Activated T-helper 2 cell treated with anti-CD3 and anti-CD28 coated beads, Interferon-gamma antibody, Interleukin-2, Interleukin-4, amounts not matched to agents 10 μg/mL and 5 μg/mL and 100 μg/mL, durations not matched to agents 14 hours and 24 hours and 36 hours (primary cell): ENCODE measurements at places on chromosomes 2 and 18. TPM values are rescaled to one million over a fixed set of nuclear protein-coding genes. Genes with fewer than 3 reads are reported as not detected.

DNA sequence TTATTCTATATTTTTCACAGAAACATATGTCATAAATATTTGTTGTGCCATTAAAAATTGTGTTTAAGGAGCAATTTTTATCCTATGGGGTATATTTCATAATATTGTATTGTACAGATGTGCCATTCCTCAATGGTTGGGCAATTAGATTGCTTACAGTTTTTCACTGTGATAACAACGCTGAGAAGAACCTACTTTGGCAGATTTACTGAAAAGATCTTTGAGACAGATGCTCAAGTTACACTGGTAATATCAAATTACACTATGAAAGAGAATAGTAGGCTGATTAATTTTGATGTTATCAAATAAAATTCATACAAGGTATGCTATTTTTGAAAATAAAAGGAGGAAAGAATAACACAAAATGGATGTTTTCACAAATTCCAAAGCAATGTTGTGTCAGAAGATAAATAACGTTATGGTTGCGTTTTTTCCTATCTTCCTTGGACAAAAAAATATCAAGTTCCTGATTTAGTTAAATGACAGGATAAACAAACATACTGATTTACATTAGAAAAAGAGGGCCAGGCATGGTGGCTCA is 335.1 kb upstream of the ZNF521 start:
- no peak overlapping the region for H3K4me3 ChIP-seq
- no peak overlapping the region for H3K27ac ChIP-seq
- no peak for DNase-seq
- H3K36me3 ChIP-seq = no peaks in the 10 kb centered on the region
- H3K4me1 ChIP-seq = no peaks in the 10 kb centered on the region

GRCh38 chr2:118049816-118050140 is 35.9 kb upstream of the CCDC93 start:
- DNase-seq = no peak
- no peak overlapping the region for H3K27ac ChIP-seq
- no peaks in the 10 kb centered on the region for H3K36me3 ChIP-seq

- H3K27ac ChIP-seq = no peak overlapping the region
- H3K36me3 ChIP-seq = no peaks in the 10 kb centered on the region
- DNase-seq = no peak
- no peak overlapping the region for H3K4me3 ChIP-seq
- no peaks in the 10 kb centered on the region for H3K4me1 ChIP-seq
Observed at GRCh38 chr2:228312172-228312571, 130.7 kb upstream of the SPHKAP start.

- DNase-seq = no peak
- no peak overlapping the region for H3K27ac ChIP-seq
- no peaks in the 10 kb centered on the region for H3K27me3 ChIP-seq
- H3K4me1 ChIP-seq = no peaks in the 10 kb centered on the region
Observed at GRCh38 chr2:137133225-137133624, 367.9 kb downstream of the THSD7B start.

EVA1A gene
- not detected in 2 replicates for total RNA-seq

NCKAP5 gene
- not detected in 2 replicates for total RNA-seq

GRCh38 chr2:181812106-181812743 is 79.3 kb upstream of the ITPRID2 start:
- peaks cover 27% of the 10 kb centered on the region for H3K4me1 ChIP-seq
- H3K27me3 ChIP-seq = peaks cover 18% of the 10 kb centered on the region
- H3K36me3 ChIP-seq = no peaks in the 10 kb centered on the region
- DNase-seq = no peak

METTL4 gene
- total RNA-seq = 17.8 and 18.3 TPM in 2 replicates

DNA sequence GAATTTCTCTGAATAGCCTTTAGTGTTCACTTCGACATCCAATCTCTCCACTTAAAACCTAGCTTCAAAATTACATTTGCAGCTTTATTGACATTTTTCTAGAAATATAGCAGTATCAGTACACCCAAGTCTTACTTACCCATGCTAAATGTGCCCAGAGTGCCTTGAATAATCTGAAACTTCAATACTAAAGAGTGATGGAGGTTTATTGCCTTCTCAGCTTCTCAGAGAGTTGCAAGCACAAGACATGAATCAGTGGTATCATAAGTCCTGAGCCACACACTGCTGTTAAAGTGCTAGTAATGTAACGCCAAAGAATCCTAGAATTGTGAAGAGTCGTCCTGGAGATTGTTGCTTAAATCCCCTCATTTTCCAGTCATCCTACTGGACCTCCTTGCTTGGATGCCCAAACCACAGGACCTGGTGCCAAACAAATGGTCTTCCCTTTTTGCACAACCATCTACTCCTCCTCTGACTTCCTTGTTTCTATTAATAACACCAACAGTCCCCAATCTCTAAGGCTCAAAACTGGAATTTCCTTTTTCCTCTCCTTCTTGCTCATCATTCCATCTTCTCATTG is 83.2 kb upstream of the SPATS2L start:
- H3K4me3 ChIP-seq = no peak overlapping the region
- H3K4me1 ChIP-seq = no peaks in the 10 kb centered on the region
- no peak overlapping the region for H3K27ac ChIP-seq
- H3K36me3 ChIP-seq = no peaks in the 10 kb centered on the region
- DNase-seq = no peak

DNA sequence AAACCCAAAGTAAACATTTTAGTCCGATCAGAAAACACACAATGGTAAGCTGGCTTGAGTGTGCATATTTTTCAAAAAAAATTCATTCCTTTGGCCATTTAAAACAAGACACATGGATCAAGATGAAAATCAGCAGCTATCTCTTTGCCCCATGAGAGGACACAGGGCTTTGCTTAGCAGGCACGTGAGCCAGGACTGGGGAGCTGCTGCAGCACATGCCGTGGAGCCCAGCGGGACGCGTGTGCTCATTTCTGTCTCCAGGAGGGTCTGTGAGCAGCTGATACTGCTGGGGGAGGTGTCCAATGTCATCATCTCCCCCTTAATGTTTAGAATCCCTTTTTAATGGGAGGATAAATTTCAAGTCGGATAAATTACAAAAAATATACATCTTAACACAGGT is 49.8 kb upstream of the CNGA3 start:
- no peak for DNase-seq
- no peaks in the 10 kb centered on the region for H3K4me1 ChIP-seq
- no peak overlapping the region for H3K27ac ChIP-seq
- no peaks in the 10 kb centered on the region for H3K36me3 ChIP-seq
- H3K27me3 ChIP-seq = peaks cover 4% of the 10 kb centered on the region

DNA sequence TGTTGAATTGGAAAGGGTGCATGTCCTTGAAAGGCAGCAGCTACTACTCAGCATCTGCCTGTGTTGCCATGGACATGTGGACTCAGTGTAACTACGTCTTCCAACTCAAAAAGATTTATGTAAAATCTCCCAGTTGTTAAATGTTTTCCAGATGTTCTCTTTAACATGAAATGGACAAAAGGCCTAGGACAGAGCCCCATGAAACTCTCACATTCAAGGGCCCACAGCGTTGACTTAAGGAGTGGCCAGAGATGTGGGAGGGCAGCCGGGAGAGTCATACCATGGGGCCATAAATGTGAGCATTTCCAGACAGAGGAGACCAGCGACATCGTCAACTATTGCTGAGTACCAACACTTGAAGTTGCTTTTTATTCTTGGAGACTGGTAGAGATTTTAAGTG is 9.9 kb downstream of the SLC3A1 start:
- no peak overlapping the region for H3K4me3 ChIP-seq
- H3K36me3 ChIP-seq = no peaks in the 10 kb centered on the region
- peaks cover 23% of the 10 kb centered on the region for H3K27me3 ChIP-seq
- no peak for DNase-seq
- H3K27ac ChIP-seq = no peak overlapping the region
- H3K4me1 ChIP-seq = no peaks in the 10 kb centered on the region

BCL2 gene
- total RNA-seq = 76.1 and 79.0 TPM in 2 replicates

ANKRD30BL gene
- not detected in 2 replicates for total RNA-seq

- DNase-seq = no peak
- peak overlapping the region; percentile 79 for H3K27ac ChIP-seq
- peaks cover 43% of the 10 kb centered on the region for H3K4me1 ChIP-seq
- H3K4me3 ChIP-seq = no peak overlapping the region
Observed at GRCh38 chr2:216194013-216194412, 84.9 kb downstream of the XRCC5 start.

SLC25A52 gene
- not detected in 2 replicates for total RNA-seq

GRCh38 chr2:111930875-111931274 is 32.5 kb downstream of the MERTK start:
- peaks cover 10% of the 10 kb centered on the region for H3K4me1 ChIP-seq
- peak overlapping the region; percentile 48 for H3K27ac ChIP-seq
- H3K36me3 ChIP-seq = no peaks in the 10 kb centered on the region
- peaks cover 12% of the 10 kb centered on the region for H3K27me3 ChIP-seq
- no peak for DNase-seq

AFF3 gene
- 1.4 and 1.7 TPM in 2 replicates for total RNA-seq

- H3K27ac ChIP-seq = no peak overlapping the region
- H3K4me3 ChIP-seq = no peak overlapping the region
- no peaks in the 10 kb centered on the region for H3K36me3 ChIP-seq
Observed at GRCh38 chr2:142052220-142052863, 78.5 kb downstream of the LRP1B start.

DNAJB2 gene
- total RNA-seq = 49.8 and 55.6 TPM in 2 replicates

- H3K27ac ChIP-seq = no peak overlapping the region
- H3K36me3 ChIP-seq = peaks cover 10% of the 10 kb centered on the region
- no peak overlapping the region for H3K4me3 ChIP-seq
- no peak for DNase-seq
- no peaks in the 10 kb centered on the region for H3K27me3 ChIP-seq
Observed at GRCh38 chr2:43265001-43265400, 38.6 kb upstream of the ZFP36L2 start.

DNA sequence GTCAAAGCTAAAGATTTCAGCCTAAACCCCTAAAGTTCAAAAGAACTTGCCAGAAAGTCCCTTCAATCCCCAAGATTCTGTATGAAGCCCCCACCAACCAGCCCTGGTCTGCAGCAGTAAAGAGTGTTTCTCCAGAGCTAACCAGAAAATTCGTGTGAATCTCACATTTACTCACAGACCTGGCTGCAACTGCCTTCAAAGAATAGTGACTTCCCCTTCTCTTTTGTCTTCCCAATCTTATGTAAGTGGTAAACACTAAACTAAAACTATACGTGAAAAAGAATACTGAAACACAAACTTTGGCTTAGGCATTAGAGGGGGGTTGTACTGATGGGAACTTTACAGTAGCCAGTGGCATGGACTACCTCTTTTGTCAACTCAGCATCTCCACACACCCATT is 50.6 kb upstream of the SETBP1 start:
- no peak overlapping the region for H3K27ac ChIP-seq
- DNase-seq = no peak

LYPD6B gene
- not detected in 2 replicates for total RNA-seq

SOS1 gene
- total RNA-seq = 52.6 and 64.2 TPM in 2 replicates

ALPG gene
- not detected in 2 replicates for total RNA-seq

- DNase-seq = no peak
- no peak overlapping the region for H3K27ac ChIP-seq
- no peaks in the 10 kb centered on the region for H3K36me3 ChIP-seq
- no peaks in the 10 kb centered on the region for H3K4me1 ChIP-seq
- H3K4me3 ChIP-seq = no peak overlapping the region
Observed at GRCh38 chr2:104863468-104864279, 9.8 kb downstream of the POU3F3 start.

- no peaks in the 10 kb centered on the region for H3K27me3 ChIP-seq
- no peak overlapping the region for H3K4me3 ChIP-seq
- peaks cover 39% of the 10 kb centered on the region for H3K36me3 ChIP-seq
- DNase-seq = peak; percentile 58
- H3K4me1 ChIP-seq = peaks cover 15% of the 10 kb centered on the region
- peak overlapping the region; percentile 83 for H3K27ac ChIP-seq
Observed at GRCh38 chr2:218257390-218257981, 3.3 kb upstream of the GPBAR1 start.

DNA sequence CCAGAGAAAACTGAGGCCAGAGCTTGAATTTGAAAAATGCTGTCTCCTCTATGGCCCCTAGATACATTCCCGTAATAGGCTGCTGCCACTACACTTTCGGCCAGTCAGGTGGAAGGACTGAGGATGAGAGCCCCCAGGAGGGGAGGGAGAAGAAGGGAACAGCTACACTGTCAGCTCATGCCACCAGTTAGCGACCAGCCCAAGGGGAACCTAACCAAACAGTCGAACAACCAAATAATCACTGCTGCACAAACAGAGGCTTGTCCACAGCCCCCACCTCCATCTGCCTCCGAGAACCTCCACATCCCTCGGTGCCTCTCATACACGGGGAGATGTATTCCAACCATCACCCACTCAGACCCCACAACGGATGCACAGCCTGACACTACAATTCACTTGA is 7.3 kb downstream of the ZNF516 start:
- H3K36me3 ChIP-seq = no peaks in the 10 kb centered on the region
- H3K27ac ChIP-seq = no peak overlapping the region
- no peak overlapping the region for H3K4me3 ChIP-seq
- peaks cover 60% of the 10 kb centered on the region for H3K27me3 ChIP-seq
- DNase-seq = no peak
- H3K4me1 ChIP-seq = peaks cover 16% of the 10 kb centered on the region

DNA sequence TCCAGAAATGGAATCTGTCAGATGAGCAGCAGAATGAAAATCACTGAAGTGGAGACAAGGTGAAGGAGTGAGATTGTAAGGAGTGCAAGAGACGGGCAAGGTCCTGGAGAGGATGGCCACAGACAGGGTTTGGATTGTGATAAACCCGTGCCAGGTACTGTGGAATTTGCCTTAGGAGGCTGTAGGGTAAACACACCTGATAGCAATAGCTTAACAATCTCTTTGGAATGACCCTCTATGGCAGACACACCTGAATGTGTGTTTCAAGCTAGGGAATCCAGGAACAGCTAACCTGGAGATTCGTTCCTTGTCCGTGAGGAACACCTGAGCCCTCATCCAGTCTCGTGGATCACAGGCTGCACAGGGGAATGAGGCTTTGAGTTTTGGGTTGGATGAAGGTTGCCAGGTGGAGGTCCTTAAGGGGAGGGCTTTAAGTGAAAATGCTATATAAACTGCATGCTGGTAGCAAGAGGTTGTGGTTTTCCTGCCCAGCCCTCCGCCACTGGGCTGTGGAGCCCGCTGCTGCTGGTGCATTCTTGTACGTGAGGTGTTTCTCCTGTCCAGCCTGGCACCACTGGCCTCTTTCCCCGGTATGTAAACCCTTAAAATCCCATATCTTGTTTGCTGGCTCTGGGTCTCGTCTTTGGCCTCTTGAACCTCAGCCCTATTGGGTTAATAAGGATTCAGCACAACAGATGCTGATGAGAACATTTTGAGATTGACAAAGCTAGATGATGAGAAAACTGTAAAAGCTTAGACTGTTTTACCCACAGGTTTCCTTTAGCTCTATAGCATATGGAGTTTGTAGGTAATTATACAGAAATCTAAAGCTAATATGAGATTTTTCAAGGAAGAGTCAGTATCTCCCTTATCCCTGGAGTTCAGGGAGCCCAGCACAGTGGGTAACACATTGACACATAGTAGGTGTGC is 117.9 kb downstream of the ARHGAP15 start:
- H3K4me3 ChIP-seq = no peak overlapping the region
- H3K27me3 ChIP-seq = no peaks in the 10 kb centered on the region
- no peak for DNase-seq
- H3K27ac ChIP-seq = no peak overlapping the region

SKA1 gene
- total RNA-seq = 23.5 and 23.6 TPM in 2 replicates

GRCh38 chr18:58313491-58314032 is 269.5 kb downstream of the NEDD4L start:
- no peaks in the 10 kb centered on the region for H3K36me3 ChIP-seq
- H3K4me3 ChIP-seq = no peak overlapping the region
- no peak overlapping the region for H3K27ac ChIP-seq
- H3K4me1 ChIP-seq = peaks cover 9% of the 10 kb centered on the region

FTCDNL1 gene
- total RNA-seq = 1.7 and 2.6 TPM in 2 replicates
